ENCODE measurements at places on chromosomes 5 and 9.

DNA sequence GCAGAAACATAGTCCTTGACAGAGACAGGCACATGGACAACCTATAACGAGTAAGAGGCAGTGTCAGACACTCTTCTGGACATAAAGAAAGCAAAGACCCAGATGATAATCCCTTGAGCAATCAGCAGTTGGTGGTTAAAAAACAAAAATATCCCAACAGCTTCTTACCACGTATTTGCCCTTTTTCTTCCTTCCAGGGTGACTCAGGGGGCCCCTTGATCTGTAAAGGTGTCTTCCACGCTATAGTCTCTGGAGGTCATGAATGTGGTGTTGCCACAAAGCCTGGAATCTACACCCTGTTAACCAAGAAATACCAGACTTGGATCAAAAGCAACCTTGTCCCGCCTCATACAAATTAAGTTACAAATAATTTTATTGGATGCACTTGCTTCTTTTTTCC is 9.5 kb downstream of the GZMK start:
- no peak for DNase-seq

DNA sequence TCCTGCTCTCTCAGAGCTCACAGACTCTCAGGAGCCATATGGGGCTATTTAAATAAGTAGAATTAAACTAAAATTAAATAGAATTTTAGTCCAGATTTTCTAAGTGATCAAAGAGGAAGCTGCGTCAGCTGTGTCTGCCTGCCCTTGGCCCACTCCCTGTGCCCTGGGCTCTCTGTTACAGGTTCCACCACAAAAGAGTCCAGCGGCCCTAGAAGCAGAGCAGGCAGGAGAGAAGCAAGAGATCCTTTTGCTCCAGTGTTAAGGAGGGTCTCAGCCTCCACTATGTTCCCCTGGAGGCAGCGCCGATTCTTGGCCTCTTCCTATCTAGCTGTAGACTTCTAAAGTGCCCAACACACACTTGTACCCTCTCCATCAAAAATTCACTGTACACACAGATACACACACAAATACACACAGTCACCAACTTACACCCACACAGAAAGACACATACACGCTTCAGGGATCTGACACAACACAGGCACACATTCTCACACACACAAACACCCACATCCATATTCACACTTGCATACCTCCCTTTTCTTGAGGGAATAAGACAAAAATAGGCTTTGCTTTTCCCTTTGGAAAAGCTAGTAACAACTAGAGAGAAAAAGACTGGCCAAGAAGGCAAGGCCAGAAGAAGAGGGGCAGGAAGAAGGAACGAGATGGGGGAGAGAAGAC is 5.5 kb upstream of the TNIP1 start:
- DNase-seq: no peak

GRCh38 chr5:135829681-135830383 is 4.6 kb upstream of the SLC25A48 start:
- DNase-seq: peak; percentile 33

DNA sequence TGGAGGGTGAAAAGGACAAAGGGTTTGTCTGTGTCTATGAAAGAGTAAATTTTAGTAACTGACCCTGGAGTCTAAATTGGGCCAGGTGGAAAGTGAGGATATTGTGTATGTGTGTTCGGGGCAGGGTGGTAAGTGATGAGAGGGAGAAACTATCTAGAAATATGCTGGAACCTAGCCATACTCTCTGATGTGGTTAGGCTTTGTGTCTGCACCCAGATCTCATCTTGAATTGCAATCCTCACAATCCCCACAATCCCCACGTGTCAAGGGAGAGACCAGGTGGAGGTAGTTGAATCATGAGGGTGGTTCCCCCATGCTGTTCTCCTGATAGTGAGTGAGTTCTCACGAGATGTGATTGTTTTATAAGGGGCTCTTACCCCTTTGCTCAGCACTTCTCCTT is 60.6 kb downstream of the COMMD10 start:
- no peak for DNase-seq

DNA sequence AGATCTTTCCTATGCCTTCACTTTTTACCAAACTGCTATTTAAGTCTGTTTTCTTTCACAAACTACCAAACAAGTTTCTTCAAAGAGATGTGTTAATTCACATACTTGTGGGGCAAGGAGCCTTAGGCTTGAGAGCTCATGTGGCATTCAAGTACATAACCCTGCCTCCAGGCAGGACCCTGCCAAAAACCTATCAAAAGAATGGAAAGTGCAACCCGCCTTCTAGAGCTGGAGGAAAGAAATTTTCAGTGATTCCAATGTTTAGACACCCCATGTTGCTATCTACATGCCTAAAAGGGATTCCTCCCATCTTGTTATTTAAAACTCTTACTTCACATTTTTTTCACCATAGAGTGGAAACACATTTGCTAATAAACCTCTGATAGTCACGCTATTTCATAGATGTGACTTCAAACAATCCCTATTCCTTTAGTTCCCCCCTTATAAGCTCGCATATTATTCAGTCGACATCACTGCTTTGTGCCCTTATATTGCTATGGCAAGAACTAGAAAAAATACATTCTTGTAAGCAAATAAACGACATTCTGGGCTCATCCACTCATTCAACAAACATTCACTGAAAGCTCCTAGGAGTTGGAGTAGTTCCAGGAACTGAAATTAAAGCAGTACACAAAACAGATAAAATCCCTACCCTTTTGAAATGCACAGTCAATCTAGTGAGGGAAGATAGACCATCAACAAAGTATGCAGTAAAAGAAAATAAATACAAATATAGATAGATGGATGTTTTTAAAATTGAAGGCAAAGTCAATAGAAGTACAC is 518.1 kb downstream of the ELAVL2 start:
- no peak for DNase-seq

DNA sequence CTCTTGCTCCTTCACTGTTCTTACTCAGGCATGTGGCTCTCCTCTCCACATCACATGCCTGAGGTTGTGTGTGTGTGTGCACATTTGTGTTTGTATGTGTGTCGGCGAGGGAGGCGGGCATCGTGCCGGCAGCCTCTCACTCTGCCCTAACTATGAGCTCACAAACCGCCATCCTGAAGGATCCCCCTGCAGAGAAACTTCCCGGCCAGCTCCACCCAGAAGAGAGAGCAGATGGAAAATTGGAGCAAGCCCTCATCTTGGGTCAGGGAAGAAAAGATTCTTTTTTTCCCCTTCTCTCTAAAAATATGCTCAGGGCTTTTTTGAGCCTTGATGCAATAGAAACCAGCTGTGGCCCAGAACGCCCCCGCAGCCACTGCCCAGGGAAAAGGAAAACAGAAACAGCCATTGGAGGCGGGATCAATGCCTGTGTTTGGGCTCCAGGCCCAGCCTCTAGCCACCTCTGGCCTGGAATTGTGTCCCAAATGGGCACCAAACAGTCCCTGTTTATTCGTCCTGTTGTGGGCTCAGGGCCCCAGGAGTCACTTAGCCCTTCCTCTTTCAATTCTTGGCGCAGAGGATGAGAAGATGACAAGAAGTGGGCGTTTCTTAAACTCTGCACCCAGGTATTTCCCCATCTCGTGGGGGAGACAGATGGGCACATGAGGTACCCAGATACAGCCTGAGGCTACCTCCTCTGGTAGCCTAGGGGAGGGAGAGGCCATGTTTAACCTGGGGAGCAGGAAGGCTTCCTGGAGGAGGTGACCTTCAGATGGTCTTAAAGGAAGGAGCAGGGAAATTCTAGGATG is 151.5 kb downstream of the RGS3 start:
- DNase-seq: no peak

GRCh38 chr9:128192601-128193371 is 1.4 kb upstream of the CIZ1 start:
- DNase-seq: peak; percentile 85

DNA sequence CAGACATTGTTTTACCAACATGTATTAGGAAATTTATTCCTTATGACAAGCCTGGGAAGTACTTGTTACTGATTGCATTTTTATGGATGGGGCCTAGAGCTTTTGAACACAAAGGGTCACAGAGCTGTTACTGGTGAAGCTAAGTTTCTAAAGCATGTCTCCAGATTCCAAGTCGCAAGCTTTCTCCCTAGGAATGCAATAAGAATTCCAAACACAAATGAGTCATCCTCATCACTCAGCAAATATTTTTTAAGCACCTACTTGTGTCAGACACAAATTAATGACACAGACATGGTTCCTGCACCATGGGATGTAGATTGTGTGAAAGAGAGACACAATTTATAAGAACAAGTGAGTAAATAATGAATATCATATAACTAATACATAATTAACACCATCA is 11.0 kb upstream of the SH3RF2 start:
- no peak for DNase-seq
